ENCODE measurements at places on chromosomes 3 and 15.

DNA sequence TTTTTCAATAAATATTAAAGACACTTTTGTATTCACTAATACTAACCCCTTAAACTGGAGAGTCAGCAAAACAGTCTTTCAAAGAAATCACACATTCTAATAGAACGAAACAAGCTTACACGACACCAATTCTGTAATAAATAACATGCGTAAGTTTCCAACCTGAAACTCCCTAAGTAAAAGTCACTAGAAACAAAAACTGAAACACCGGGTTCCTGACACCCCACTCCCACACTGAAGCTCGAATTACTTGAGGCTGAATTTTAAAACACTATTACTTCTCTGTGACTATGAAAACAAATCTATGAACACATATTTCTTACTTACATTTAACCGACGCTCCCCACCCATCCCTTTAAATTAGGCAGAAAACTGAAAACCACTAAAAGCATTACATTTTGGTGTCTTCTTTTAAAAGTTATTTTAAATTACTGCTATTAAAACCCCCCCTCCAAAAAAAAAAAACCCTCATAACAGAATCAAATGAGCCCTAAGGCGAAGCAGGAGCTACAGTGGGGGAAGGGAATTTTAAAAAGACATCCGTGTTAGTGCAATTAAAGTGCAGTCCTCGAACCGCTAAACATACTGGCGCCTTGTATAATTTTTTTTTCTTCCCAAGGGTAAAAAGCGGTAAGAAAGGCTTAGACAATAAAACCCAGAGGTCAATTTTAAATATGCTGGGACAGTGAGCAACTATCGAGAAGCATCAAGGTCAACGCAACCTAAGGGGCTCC, 878 bp downstream of the SPPL2A start:
- no peak for DNase-seq

DNA sequence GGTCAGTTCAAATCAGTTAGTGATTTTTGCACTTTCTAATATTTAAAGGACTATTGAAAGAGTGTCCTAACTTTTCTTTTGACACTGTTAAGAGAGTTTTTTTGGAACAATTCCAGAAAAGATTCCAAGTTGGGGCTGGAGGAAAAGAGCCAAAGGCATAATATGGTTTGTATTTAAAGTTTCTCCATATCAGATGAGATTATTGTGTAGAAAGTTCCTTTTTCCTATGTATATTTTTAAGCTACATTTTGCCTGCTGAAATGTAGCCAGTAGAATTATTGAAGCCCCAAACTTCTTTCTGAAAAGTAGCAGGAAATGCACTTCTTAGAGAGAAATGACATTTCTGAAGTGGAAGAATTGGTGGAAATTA, 136.5 kb upstream of the TSC22D2 start:
- no peak for DNase-seq

DNA sequence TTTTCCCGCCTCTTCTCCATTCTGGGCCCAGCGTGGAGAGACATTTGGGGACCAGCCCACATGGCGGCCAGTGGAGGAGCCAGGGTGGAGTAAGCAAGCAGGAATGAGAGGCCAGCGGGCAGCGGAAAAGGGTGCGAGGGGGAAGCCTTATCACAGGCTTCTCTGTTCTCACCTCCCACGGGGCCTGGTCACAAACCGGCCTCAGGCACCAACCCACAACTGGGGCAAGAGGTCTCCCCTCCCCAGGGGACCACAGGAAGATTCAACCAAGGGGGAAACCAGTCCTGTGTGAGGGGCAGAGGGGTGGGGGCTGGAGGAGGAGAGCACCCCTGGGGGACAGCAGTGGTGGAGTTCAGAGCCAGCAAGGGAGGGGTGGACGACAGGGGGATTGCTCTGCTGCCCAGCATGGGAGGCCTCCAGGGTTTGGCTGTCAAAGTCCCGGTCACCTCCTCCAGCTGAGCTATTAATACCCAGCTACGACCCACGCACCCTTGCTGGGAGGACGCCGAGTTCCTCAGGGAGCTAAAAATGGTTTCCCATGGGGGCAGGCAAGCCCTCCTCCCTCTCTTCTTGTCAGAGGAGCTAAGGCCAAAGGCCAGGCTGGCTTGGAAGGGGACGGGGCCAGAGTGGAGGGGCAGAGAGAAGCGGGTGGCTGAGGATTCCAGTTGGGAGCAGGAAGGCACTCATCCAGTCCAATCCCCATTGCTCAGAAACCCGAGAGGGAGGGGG, 23.8 kb upstream of the RPL29 start:
- no peak for DNase-seq

GRCh38 chr3:126337980-126338651, 19.1 kb downstream of the KLF15 start:
- no peak for DNase-seq

GRCh38 chr3:52432691-52433141, 12.2 kb downstream of the SEMA3G start:
- DNase-seq, result no peak

DNA sequence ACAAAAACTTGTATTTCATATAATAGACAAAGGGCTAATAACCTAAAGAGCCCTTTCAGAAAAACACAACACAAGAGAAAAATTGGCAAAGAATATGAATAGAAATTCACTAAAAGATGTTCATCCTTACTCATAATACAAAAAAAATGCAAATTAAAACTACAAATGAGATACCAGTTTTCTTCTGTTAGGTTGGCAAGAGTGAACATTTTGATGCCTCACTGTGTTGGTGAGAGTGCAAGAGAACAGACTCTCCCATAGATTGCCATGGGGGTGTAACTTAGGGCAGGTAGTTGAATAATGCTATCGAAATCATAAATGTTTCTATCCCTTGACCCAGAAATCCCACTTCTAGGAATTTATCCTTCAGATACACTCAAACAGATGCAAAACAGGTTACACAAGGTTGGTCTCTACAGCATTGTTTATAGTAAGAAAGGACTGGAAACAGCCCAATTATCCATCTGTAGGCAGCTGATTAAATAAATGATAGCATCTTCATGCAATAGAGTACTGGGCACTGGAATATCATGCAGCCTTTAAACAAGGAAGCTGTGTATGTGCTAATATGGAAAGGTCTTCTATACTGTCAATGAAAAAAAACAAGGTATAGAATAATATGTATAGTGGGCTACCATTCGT, 146.3 kb downstream of the TLE3 start:
- no peak for DNase-seq

GRCh38 chr15:68729789-68730411, 90.8 kb downstream of the ANP32A start:
- DNase-seq, result peak; percentile 41

GRCh38 chr3:100230710-100231109, 30.1 kb upstream of the TBC1D23 start:
- DNase-seq, result no peak

DNA sequence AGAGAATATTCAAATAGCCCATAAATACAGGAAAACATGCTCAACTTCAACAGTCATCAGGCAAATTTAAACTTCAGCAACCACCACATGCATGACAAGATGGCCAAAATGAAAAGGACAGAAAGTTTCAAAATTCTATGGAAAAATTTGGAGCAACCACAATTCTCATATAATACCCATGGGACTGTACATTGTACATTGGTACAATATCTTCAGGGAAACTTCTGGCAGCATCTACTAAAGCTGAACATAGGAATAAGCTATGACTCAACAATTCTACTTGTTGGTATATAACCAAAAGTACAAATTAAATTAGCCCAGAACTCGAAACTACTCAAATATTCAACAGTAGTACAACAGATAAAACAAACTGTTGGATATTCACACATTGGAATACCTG, 847.6 kb downstream of the TBL1XR1 start:
- DNase-seq, result no peak

GRCh38 chr15:79003896-79004295, 59.0 kb upstream of the CTSH start:
- DNase-seq, result no peak

DNA sequence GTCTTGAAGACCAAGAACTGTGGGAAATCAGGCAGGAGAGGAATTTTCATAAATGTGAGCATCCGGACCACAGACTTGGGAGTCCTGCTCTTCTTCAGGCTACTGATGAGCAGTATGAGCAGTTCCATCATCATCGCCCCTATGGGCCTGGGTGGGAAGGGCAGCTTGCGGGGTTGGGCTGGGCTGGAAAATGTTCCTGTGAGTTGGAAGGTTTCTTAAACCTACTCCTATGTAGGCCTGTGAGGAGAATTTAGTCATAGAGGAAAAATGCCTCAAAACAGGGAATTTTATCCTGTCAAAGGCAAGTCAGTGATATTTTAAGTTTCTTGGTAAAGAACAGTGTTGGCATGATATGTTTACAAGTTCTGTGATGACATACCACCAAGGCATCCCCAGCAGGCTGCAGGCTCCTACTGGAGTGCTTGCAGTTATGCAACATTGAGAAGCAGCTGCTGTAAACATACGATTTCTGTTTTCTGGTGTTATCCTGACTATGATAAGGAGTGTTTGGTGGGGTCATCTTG, 10.3 kb downstream of the MASP1 start:
- DNase-seq, result no peak

- DNase-seq, result no peak
These were observed 58.7 kb downstream of the FOXB1 start for GRCh38 chr15:60062826-60063225.

GRCh38 chr3:9916346-9916733, 558 bp upstream of the IL17RC start:
- DNase-seq, result no peak

- DNase-seq, result no peak
These were observed 518.9 kb downstream of the SHQ1 start for GRCh38 chr3:72329354-72329753.

- no peak for DNase-seq
These were observed 67.1 kb upstream of the SH3GL3 start for GRCh38 chr15:83380059-83380458.

GRCh38 chr15:72456684-72457083, 17.4 kb upstream of the ARIH1 start:
- DNase-seq, result no peak

GRCh38 chr15:98080791-98081190, 120.3 kb downstream of the ARRDC4 start:
- DNase-seq, result no peak

- no peak for DNase-seq
These were observed 27.5 kb upstream of the DENND4A start for GRCh38 chr15:65819563-65819960.

DNA sequence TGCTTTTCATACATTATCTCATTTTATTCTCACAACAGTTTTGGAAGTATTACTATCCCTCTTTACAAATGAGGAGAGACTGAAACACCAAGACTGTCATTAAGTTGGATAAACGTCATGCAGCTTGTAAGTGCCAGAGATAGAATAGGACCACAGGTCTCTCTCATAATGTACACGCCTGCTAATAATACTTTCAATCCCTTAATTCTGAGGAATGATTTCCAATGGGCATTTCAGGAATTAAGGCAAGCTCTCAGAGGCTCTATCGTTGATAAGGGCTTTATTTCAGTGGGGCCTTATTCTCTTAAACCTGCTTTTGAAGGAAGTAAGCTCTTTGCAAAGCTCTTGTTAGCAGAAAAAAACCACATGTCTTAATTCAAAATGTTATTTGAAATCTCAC, 229.1 kb downstream of the NFKBIZ start:
- DNase-seq, result no peak

DNA sequence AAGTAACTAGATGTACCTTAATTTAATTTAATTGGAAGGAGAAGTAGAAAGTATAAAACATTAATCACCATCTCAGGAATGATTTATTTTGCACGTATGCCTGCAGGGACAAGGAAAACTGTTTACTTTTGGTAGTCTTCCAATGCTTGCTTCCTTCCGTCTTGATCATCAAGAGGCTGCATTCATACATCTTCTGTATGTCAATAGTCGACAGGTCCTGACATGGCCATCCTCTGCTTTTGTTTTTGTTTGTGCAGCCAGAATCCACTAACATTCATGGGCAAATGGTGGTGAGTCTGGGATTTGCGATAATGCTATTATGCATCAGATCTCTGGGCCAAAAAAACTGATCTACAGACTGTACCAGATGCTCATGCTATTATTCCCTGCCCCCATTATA, 56.6 kb upstream of the ZPLD1 start:
- DNase-seq, result no peak

- no peak for DNase-seq
These were observed 72.1 kb downstream of the OTOL1 start for GRCh38 chr3:161568671-161569070.

- DNase-seq, result no peak
These were observed 8.3 kb downstream of the SEMA3G start for GRCh38 chr3:52436500-52437149.

- no peak for DNase-seq
These were observed 171.5 kb upstream of the NANOGP8 start for GRCh38 chr15:35256551-35256950.

DNA sequence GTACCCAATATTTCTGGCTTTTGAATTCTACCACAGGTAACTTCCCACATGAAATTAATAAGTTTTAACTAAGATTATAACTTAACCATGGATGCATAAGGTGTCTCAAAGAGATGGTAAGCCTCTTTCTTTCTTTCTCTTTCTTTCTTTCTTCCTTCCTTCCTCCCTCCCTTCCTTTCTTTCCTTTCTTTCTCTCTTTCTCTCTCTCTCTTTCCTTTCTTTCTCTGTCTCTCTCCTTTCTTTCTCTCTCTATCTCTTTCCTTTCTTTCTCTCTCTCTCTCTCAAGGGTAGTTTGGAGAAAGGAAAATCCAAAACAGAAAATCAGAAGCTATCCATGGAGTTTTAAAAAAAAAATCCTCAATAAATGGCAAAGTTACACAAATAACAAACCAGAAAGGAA, 10.4 kb upstream of the MTMR14 start:
- no peak for DNase-seq

GRCh38 chr15:35170207-35170606, 85.1 kb upstream of the NANOGP8 start:
- DNase-seq, result no peak

GRCh38 chr3:50926868-50927267, 252.1 kb downstream of the DOCK3 start:
- no peak for DNase-seq

DNA sequence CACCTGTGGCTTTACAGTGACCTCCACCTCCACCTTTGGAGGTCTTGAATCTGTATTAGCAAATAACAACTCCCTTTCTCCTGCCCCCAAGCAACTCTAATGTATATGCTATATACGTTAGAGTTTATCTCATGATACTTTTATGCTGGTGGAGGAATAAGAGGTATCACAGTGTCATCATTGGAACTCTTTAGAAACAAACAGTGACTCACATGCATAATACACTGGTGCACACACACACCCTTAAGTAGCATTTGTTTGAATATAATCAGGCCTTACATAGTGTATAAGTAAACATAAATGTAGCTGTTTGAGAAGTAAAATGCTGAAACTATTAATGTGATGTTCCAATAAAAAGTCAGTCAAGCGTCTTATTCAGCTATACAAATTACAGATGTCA, 280.2 kb upstream of the C2CD4B start:
- DNase-seq, result no peak

- DNase-seq, result no peak
These were observed 45.0 kb downstream of the GPR176 start for GRCh38 chr15:39874890-39875549.

DNA sequence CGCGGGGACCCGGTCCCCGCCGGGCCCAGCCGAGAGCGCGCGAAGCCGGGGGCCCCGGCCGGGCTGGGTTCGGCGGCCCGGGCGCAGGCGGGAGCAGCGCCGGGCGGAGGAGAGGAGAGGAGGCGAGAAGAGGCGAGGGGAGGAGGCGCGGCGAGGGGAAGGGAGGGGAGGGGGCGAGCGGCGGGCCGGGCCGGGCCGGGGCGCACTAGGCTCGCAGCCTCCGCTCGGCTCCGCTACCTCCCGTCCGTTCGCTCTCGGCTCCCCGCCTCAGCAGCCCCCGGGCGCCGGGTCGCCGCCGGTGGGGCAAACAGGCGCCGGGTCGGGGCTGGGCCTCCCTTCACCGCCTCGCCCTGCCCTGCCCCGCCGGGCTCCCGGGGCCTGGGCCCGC, 351 bp downstream of the INSYN1 start:
- no peak for DNase-seq
